ENCODE measurements at places on chromosomes 12 and 14. TPM values are rescaled to one million over a fixed set of nuclear protein-coding genes. Genes with fewer than 3 reads are reported as not detected.

DNA sequence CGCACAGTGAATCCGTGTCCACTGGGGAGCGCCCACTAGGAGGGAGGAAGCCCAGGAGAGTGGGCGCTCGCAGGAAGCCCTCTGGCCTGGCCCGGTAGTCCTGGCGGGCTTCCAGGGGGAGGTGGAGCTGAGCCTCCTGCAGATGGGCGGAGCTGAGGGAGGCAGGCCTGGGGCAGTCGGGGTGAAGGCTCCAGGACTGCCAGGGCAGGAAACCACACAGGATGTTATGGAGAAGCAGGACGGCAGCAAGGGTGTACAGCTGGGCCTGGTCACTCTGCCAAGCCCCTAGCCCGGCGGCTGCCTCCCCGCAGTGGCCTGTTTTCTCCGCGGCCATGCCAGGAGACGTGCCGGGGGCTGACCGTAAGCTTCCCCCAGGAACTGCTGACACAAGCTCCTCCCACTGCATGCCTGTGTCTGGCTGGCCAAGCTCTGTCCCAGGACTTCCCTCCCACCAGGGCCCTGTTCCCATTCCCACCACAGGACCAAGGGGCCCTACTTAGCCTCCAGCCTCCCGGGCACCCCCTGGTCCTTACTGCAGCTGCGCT lies 143.4 kb upstream of the C14orf180 start:
- DNase-seq: no peak

- no peak for DNase-seq
Measured at GRCh38 chr14:93857081-93857480, 68.8 kb upstream of the PRIMA1 start.

- DNase-seq: no peak
Measured at GRCh38 chr12:3750616-3751015, 2.3 kb downstream of the CRACR2A start.

DNA sequence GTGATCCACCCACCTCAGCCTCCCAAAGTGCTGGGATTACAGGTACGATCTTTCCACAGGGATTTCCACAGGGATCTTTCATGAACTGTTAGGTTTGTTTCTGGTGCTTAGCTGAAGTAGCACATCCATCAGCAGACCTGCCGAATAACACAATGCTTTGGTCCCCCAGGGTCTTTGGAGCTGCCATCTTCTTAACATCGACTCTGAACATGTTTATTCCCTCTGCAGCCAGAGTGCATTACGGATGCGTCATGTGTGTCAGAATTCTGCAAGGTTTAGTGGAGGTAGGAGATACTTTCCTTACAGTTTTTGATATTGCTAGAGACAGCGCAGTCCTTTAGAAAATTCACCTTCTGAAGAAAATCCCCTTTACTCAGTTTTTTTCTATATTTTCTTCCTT lies 36.3 kb downstream of the SLC17A8 start:
- no peak for DNase-seq

Gene ERC1
- 12.5 TPM for total RNA-seq

Gene KRT8
- total RNA-seq: 441 TPM

Gene TAS2R13
- 0.35 TPM for total RNA-seq

Gene CCDC88C
- 14.7 TPM for total RNA-seq

- no peak for DNase-seq
Measured at GRCh38 chr12:19959353-19959752, 409.0 kb upstream of the PDE3A start.

Gene LIN7A
- total RNA-seq: 42.9 TPM

Gene PRR4
- total RNA-seq: 2.2 TPM

DNA sequence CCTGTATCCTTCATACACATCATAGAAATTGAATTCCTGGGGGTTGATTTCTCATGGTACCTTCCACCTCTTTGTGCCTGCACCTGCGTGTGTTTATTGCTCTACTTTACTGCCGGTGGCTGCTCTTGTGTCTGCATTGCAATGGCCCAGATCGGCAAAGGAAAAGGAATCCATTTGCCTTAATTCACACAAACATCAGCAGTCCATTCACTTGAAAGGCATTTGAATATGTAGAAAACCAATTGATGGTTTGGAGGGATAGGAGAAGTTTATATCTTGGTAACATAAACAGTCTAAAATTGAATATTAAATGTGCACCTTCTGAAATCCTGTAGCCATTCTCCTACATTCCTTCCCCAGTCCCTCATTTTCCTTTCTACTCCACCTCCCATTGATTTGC lies 74.0 kb downstream of the SNAPC1 start:
- DNase-seq: no peak

DNA sequence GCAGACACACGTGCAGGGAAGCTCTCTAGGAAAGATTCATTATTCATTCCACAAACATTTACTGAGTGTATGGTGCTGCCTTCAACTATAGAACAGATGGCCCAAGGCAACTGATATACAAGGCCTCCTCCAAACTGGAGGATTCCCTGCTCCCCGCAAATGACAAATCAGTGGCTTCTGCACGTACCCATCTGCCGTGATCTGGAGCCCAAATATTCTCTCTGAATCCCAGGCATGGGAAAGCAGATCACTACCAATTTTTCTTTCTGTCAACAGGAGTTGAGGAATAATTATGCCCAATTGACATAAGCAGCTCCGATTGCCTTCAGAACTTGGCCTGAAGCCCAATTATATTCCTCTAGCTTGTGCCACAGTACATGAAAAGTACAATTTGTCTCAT lies 174.2 kb upstream of the CCDC196 start:
- no peak for DNase-seq

Gene ADAMTS20
- 0.09 TPM for total RNA-seq

Gene DIABLO
- 59.8 TPM for total RNA-seq

DNA sequence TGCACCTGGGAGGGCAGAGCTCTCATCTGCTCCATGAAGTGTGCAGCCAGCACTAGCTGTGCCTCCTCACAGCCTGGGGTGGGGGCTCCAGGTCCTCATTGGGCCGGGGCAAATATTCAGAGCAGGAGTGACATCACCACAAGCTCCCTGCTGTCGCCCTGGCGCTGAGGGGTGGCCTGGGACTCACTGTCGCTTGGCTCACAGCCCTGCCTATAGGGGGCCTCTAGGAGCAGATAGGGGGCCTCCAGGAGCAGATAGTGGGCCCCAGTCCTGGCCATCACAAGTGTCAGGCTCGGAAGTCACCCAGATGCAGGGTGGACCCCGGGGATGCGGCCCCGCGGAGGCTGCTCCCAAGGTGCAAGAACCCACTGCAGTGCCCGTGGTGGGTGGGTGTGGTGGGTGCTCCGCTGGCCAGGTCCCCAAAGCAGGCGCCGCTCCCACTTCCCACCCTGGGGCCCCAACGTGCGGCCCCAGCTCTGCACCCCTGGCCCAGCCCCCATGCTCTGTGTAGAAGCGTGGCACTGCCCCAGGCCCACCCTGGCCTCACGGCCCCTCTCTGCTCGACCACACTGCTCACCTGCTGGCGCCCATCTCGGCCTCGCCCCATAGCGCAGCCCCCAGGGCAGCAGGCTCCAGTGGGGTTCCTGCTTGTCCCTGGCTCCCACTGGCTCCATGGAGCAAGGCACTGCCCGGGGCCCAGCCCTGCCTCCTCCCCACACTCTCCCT lies 18.0 kb downstream of the SYNJ2BP start:
- DNase-seq: no peak

Gene IPO4
- 38.9 TPM for total RNA-seq

DNA sequence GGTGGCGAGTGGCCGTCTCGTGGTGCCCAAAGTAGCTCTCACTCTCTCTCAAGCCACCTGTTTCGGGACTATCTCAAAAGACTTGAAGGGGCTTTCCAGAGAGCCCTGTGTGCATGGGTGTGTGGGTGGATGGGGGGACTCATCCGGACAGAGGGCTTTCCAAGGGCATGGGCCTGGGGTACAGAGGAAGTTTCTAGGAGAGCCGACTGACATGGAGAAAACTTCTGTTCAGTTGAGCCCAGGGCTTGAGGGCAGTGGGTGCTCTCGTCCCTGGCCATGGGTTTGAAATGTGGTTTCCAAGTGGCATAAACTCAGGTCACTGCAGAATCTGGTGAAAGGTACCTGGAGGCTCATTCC lies 47.4 kb upstream of the MEG3 start:
- DNase-seq: no peak

DNA sequence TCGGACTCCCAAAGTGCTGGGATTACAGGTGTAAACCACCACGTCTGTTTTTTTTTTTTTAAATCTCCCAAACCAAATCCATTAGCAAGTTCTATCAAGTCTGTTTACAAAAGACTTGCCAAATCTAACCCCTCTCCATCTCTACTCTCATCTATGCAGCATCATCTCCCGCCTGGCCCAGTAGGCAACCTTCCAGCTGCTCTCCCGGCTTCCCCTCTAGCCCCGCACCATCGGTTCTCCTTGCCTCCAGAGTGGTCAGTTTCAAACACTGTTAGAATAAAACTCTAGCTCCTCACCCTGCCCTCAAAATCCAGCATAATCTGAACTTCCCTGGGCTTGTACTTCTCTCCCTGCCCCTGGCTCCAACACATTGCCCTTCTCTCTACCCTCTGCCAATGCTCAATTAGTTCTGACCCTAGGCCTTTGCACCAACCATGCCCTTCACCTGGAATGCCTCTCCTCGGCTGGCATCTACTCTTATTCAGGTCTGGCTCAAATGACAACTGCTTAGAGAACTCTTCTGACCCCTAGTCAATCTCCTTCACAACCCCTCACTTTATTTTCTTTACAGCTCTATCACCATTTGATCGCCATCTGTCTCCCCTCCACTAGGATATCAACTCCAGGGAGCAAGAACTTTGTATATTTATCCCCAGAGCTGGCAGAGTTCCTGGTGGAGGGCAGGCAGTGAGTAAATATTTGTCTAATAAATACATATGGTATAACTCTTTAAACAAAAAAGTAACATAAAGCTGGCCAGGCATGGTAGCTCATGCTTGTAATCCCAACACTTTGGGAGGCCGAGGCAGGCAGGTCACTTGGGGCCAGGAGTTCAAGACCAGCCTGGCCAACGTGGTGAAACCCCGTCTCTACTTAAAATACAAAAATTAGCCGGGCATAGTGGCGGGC lies 4.9 kb downstream of the WSB2 start:
- DNase-seq: no peak

- DNase-seq: no peak
Measured at GRCh38 chr14:70741482-70741881, 67.8 kb downstream of the MAP3K9 start.

DNA sequence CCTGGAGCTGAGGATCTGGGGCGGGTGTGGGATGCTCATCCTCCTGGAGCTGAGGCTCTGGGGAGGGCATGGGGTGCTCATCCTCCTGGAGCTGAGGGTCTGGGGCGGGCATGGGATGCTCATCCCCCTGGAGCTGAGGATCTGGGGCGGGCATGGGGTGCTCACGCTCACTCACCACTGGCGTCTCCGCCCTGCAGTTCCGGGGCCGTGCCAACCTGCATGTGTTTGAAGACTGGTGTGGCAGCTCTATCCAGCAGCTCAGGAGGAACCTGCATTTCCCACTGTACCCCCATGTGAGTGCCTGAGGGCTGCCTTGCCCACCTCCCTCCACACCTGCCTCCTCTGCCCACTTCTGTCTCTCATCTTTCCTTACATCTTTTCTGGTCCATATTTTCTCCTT lies 84.4 kb downstream of the B4GALNT3 start:
- no peak for DNase-seq

Gene AGAP2
- total RNA-seq: not detected

- no peak for DNase-seq
Measured at GRCh38 chr12:50195832-50196231, 28.7 kb upstream of the CERS5 start.

Gene INHBC
- not detected for total RNA-seq

DNA sequence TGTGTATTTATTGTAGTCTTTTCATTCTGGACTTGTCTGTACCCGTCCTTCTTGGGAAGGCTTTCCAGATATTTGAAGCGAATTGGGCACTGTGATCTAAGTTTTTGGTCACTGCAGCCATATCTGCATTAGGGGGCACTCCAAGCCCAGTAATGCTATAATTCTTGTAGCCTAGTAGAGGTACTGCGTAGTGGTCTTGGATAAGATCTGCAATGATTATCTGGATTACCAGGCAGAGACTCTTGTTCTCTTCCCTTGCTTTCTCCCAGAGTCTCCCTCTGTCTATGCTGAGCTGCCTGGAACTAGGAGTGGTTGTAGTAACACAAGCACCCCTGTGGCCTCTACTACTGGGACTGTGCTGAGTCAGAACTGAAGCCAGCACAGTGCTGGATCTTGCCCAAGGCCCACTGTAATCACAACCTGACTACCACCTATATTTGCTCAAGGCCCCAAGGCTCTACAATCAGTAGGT lies 30.0 kb downstream of the SLC38A2 start:
- peak; percentile 56 for DNase-seq

GRCh38 chr14:85316701-85317410 lies 213.1 kb upstream of the FLRT2 start:
- no peak for DNase-seq

DNA sequence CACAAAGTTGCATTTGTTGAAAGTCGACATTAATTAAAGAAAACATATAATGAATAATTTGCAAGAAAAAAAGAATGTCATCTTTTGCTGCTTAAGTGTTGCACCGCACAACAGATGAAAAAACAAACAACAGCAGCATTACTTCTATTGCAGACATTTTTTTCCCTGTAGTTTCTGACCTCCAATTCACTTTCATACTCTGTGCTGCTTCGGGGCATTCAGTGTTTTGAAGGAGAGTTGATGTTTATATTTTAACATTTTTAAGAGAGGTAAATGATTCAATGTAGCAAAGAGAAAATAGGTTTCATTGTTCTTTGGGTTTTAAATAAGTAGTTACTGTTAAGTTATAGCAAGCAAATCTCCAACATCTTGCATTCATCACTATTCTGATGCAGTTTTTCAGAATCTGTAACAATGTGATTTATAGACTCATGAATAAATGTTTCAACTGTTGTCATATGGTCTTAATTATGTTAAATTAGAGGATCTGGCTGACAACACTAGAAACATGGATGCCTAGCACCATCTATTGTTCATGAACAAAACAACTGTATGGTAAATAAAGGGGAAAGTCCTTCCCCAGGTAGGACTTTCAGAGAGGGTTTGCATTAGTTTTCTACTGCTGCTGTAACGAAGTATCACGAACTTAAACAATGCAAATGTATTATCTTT lies 168.1 kb downstream of the BCAT1 start:
- DNase-seq: no peak

- no peak for DNase-seq
Measured at GRCh38 chr12:68227356-68227755, 1.7 kb upstream of the IL26 start.

Gene GATC
- 32.8 TPM for total RNA-seq

GRCh38 chr12:22059976-22060647 lies 14.1 kb downstream of the CMAS start:
- no peak for DNase-seq

Gene SLC7A8
- total RNA-seq: 1.1 TPM

- no peak for DNase-seq
Measured at GRCh38 chr12:105218434-105218833, 17.5 kb downstream of the APPL2 start.

- DNase-seq: no peak
Measured at GRCh38 chr12:42660117-42660516, 70.6 kb upstream of the PRICKLE1 start.

- no peak for DNase-seq
Measured at GRCh38 chr12:122880668-122881067, 15.3 kb downstream of the VPS37B start.

GRCh38 chr12:6332459-6332858 lies 9.4 kb downstream of the TNFRSF1A start:
- peak; percentile 90 for DNase-seq

Gene CRY1
- total RNA-seq: 45.7 TPM

GRCh38 chr14:95998656-95999055 lies 40.5 kb upstream of the C14orf132 start:
- no peak for DNase-seq
